ENCODE measurements at places on chromosomes 3 and 15. TPM values are rescaled to one million over a fixed set of nuclear protein-coding genes. Genes with fewer than 3 reads are reported as not detected.

The C3orf52 gene
- 4.2 TPM for polyA plus RNA-seq

The TRIM42 gene
- polyA plus RNA-seq, result not detected

The GOLGA8R gene
- polyA plus RNA-seq, result 3.7 TPM

The MINAR1 gene
- 1.7 TPM for polyA plus RNA-seq

The DUOX1 gene
- polyA plus RNA-seq, result 5.1 TPM

The EPHA6 gene
- polyA plus RNA-seq, result not detected

The SLC38A3 gene
- 3.4 TPM for polyA plus RNA-seq

The CYP8B1 gene
- polyA plus RNA-seq, result 0.04 TPM

The HGD gene
- 0.54 TPM for polyA plus RNA-seq

The ACTRT3 gene
- polyA plus RNA-seq, result 3.2 TPM

The SOX14 gene
- polyA plus RNA-seq, result not detected

DNA sequence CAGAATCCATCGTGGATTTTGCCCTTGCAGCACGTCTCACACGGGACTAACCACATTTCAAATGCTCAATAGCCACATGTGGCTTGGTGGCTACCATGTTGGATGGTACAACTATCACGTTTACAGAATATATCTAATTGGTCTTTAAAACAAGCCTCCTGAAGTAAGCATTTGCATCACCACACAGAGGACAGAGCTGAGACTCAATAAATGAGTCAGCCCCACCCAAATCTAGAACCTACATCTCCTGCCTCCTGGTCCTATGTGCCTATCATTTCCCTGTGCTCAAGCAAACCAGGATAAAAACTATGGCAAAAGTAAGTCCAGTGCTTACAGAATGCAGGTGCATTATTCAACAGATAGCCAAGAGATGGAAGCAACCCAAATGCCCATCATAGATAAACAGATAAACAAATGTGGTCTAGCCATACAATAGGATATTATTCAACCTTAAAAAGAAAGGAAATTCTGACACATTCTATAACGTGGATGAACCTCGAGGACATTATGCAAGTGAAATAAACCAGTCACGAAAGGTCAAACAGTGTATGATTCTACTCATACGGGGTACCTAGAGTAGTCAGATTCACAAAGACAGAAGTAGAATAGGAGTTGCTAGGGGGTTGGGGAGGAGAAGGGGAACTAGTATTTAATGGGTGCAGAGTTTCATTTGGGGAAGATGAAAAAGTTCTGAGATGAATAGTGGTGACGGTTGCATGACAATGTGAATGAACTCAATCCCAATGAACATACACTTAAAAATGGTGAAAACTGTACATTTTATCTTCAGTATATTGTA lies 43.9 kb downstream of the SRGAP3 start:
- no peak for DNase-seq

GRCh38 chr3:171354049-171354705 lies 106.0 kb downstream of the TNIK start:
- DNase-seq, result no peak

- DNase-seq, result peak; percentile 95
Measured at GRCh38 chr3:49021813-49022687, at the start of gene NDUFAF3. TSS of gene NDUFAF3 (plus strand) at chr3:49022121. CDS start at chr3:49022145, 24 bp downstream.

DNA sequence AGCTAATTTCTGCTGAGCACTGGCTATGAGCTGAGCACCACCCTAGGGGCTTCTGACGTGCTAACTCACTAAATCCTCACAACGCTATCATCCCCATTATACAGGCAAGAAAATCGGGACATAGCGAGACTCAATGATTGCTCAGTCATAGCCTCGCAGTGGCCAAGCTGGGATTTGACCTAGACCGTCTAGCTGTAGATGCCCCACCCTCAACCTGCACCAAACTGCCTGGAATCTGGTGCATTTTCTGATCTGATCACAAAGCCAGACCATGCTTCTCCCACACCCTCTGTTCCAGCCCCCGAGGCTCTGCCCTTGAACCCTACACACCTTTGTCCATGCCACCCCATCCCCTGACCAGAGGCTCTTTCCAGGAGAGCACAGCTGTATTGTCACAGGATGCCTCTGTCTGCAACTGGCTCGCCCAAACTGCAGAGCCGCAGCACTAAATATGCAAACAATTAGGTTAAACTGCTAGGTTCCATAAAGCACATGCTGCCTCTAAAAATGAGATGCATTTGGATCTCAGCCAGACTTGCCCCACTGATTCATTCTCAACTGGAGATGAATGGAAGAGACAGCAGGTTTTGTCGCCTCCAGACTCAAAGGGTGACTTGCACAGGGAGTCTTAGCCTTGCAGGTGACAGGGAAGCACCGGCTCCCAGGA lies 95.2 kb downstream of the NUP210 start:
- no peak for DNase-seq

GRCh38 chr3:180633722-180634121 lies 31.8 kb downstream of the TTC14 start:
- DNase-seq, result no peak

- peak; percentile 34 for DNase-seq
Measured at GRCh38 chr15:95394186-95395067, 936.1 kb upstream of the NR2F2 start.

DNA sequence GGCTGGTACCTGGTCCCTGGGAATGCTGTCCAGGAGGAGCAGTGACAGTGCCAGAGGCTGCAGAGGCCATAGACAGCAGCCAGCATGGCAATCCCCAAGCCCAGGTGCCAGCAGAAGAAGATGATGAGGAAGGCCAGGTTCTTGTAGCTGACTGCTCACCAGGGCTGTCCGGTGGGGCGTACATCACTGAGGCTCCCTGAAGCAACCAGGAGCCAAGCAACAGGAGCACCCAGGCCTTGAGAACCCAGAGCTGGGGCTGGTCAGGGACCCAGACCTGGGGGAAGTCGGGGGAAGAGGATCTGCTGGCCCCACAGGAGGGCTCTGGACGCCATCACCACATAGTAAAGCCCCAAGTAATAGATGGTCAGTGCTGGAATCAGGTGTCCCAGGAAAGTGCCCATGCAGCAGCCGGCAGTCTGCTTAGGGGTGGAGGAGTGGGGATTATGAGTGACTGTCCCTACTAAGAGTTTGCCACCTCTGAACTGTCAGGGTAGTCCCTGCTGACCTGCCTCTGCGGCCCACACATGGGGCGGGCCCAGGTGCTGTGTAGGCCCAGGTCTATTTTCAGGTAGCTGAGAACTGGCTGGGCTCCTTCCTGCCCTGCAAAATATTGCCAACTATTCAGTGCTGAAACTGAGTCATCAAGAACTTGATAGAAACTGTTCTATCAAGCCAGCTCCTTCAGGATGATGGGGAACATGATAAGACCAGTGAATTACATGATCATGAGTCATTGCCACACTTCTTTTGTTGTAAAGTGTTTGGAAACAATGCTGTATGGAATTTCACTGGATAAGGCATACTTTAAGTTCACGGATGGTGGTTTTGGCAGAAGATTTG lies 68.7 kb downstream of the CHRD start:
- DNase-seq, result no peak

GRCh38 chr3:194852345-194852744 lies 166.7 kb downstream of the FAM43A start:
- no peak for DNase-seq

DNA sequence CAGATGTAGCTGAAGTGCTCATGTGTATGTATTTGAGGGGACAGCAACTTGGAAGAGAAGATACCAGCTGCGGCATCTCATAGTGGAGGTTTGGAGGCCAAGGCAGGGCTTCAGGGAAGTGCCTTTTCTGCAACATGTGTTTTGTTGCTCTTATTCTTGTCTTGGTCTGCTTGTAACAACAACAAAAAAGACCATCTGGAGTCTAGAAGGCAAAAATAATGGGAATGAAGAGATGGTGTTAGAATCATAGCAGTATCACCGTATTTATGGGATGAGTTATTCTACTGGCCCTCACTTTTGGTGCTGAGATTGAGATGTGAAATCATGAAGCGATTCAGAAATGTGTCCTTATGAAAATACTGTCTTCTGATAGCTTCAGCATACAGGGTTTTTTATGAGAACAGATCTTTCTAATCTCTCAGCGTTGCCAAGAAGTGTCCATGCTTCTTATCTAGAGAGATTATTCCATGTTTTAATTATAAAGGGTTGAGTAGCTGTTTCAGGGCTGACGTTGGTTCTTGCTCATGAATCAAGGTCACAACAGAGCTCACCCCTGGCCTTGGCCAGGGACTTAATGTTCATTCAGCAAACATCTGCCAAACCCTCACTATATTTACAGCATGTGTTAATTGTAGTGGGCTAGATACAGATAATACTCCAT lies 58.0 kb downstream of the ITPR1 start:
- no peak for DNase-seq

DNA sequence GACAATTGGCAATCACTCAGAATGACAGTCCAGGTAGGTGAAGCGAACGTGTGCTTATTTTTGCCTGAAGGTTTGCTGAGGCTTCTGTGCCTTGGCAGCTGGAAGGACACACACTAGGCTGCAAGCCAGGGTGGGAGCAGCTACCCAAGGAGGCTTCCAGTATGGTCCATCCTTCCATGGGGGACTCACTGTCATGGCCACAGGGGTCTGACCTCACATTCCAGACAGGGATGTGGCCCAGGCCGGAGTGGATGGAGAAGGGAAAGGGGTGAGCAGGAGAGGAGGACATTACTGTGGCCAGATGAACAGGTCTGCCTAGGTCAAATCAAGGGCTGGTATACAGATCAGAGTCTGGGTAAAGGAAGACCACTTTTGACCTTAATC lies 247.7 kb downstream of the ADAMTS17 start:
- no peak for DNase-seq

- DNase-seq, result no peak
Measured at GRCh38 chr3:126859415-126860246, 123.3 kb upstream of the PLXNA1 start.

DNA sequence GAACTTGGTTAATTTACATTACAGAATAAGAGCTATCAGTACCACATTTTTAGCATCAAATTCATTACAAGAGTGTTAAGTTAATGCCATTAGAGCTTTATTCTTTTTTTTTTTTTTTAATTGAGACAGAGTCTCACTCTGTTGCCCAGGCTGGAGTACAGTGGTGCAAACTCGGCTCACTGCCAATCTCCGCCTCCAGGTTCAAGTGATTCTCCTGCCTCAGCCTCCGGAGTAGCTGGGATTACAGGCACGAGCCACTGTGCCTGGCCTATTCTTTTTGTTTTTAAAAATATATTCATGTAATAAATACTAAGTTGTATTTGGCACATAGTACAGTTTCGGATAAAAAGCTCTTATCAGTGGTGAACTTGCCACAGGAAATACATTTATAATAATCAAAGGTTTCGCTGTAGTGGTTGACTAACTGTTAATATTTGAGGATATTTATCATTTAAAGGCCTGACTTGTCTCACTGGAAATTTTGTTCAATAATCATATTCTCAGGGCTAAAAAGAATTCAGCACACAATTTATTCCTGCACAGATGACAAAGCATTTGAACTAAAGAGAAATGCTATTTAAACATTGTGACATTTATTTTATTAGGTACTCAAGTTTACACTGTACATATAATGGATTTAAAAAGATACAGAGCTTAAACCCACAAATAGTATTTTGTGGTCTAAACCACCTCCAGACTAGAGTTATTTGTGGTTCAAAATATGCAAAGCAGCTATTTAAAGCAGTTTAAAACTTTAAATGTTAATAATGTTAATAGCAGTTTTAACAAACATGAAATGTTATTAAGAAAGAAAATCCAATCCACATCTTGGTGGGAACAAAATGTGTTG lies 6.1 kb upstream of the LEKR1 start:
- no peak for DNase-seq

DNA sequence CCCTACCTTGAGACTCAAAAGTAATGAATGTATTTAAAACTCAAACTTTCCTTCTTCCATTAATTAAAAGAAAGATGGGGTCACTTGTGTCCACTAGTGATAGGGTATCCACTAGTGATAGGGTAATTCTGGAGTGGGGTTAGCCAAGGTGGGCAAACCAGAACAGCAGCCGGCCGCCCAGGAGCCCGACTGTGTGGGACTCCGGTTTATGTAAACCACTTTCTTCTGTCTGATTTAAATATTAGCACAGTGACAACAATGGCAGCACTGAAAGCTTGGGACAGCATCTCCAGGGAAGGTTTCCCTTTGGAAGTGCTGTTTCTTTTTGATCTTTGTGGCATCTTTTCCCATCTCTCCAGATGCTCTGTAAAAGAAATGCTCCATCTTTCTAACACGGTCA lies 722 bp downstream of the MYZAP start:
- DNase-seq, result no peak

GRCh38 chr15:69080295-69081248 lies 66.1 kb downstream of the NOX5 start:
- peak; percentile 65 for DNase-seq

- DNase-seq, result no peak
Measured at GRCh38 chr3:35404571-35404970, 234.8 kb upstream of the ARPP21 start.

DNA sequence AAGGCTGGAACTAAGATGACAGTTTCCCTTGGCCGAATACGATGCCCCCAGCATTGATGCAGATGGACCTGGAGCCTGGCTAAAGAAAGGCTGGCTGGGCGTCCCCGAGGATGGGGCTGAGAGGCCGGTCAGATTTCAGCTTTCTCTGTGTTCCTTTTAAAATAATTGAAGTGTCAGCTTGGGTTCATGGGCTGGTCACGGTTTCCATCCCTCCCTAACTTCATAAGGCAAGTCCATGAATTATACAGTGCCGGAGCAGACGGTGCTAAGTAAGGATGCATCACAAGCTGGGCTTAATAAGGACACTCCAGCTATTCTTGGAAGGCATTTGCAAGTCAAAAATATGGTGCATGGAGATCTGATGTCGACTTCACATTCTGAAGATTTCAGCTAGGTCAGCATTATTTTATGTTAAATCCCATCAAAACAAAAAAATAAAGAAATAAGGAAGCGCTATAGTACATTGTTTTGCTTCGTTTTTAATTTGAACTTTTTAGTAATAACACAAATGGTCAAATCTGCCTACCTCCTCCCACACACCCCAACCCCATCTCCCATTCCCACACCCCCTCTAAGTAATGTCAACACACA lies 220.8 kb downstream of the RPLP1 start:
- no peak for DNase-seq

- no peak for DNase-seq
Measured at GRCh38 chr3:109943181-109943580, 605.8 kb upstream of the DPPA4 start.

- DNase-seq, result no peak
Measured at GRCh38 chr15:68326711-68327354, 49.3 kb downstream of the FEM1B start.

- DNase-seq, result no peak
Measured at GRCh38 chr15:56910801-56911200, 7.6 kb upstream of the TCF12 start.

- no peak for DNase-seq
Measured at GRCh38 chr3:118641608-118642007, 393.0 kb downstream of the IGSF11 start.

All from muscle of arm (tissue), 14 donors.